ENCODE measurements at places on chromosomes 4 and X.

DNA sequence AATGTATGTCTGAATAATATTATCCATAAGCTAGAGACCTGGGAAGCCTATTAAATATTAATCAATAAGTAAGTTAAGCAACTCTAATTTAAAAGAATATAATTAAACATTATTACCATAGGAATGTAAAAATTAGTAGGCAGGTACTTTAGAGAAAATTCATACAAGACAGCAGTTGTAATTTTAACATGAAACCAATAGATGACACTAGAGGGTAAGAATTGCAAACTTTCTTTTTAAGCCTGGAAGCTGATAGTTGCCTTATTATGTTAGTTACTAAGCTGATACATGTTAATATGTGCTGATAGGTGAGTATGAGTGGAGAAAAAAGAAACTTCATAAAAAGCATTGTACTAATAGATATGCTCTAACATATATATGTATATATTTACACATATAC lies 1157.4 kb downstream of the FAM133A start:
- no peak for DNase-seq

- DNase-seq = no peak
Observed at GRCh38 chr4:118348886-118349285, 3.9 kb downstream of the PRSS12 start.

GRCh38 chr4:139419388-139419914 lies 34.5 kb upstream of the RAB33B start:
- DNase-seq = no peak

- DNase-seq = no peak
Observed at GRCh38 chrX:67104982-67105757, 438.7 kb upstream of the AR start.

GRCh38 chrX:11066812-11067211 lies 44.3 kb upstream of the HCCS start:
- no peak for DNase-seq

- DNase-seq = no peak
Observed at GRCh38 chrX:155893521-155893920, 12.4 kb downstream of the VAMP7 start.
